ENCODE measurements at places on chromosomes 5 and 9.

GRCh38 chr9:15187589-15187988 lies 119.4 kb downstream of the TTC39B start:
- DNase-seq = no peak

DNA sequence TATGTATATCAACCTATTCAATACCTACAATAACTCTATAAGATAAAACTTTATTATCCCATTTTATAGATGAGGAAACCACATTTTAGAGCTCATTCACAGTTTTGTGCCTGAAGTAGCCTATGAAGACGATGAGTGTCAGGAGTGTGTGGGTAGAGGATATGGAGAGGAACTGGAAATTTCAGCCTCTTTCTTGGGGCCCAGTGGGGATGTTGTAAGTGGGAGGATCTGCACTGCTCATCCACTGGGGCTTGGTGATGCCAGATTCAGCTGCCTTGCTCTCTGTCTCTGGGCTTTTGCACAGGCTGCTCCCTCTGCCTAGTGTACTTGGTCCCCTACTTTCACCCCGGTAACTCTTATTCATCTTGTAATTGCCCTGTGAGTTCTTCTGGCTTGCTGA lies 194.7 kb downstream of the SREK1 start:
- DNase-seq = no peak

DNA sequence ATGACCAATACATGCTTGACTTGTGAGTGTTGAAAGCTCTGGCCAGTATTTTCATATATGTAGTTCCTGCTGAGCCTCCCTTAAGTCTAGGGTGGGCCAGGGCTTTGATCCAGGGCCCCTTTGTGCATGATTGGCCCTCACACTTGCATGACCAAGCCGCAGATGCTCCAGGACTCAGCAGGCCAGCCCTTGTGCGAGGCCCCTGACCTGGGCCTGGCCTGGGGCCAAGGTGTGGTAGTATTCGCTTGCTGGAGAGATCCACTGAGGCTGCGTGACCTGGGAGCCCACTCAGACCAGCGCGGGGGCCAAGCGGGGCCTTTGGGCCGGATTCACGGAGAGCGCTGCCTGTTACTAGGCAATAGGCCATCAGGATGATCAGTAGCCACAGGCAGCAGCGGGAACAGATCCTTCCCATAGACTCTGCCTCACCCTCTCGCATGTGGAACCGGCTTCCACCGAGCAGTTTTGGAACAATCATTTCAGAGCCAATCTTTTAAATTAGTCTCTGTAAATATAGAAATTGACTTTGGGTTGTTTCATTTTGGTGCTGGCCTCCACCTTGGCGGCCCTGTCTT lies 79.0 kb upstream of the PTCH1 start:
- no peak for DNase-seq

GRCh38 chr5:139414581-139415130 lies 10.8 kb upstream of the SPATA24 start:
- DNase-seq = no peak

DNA sequence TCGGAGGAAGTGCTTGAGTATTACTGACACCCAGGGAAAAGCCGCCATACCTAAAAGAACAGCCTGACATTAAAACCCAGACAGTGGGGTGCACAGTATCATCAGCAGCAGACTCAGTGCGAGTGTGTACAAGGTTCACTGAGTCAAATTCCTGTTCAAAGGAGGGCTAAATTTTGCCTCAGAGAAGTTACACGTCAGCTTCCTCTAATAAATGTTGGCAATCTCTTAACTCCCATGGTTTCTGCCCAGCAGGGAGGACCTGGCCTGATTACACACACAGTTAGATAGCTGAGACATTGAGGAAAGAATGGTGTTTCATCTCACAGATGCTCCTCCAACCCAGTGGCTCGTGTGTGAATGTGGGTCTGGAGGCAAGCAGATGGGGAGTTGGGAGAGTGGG lies 38.2 kb downstream of the NIPSNAP3B start:
- no peak for DNase-seq

GRCh38 chr5:105663671-105664070 lies 2007.1 kb downstream of the EFNA5 start:
- DNase-seq = no peak

- no peak for DNase-seq
Observed at GRCh38 chr5:149694007-149694406, 36.1 kb upstream of the PPARGC1B start.

- DNase-seq = no peak
Observed at GRCh38 chr5:89105836-89106235, 222.9 kb upstream of the MEF2C start.

- DNase-seq = no peak
Observed at GRCh38 chr5:43469671-43470391, 13.8 kb downstream of the TMEM267 start.

- no peak for DNase-seq
Observed at GRCh38 chr5:136676685-136677084, 311.3 kb upstream of the TRPC7 start.

- no peak for DNase-seq
Observed at GRCh38 chr5:156963125-156963524, at the start of gene TIMD4. Gene TIMD4 (minus strand): TSS chr5:156963226. CDS start chr5:156963198, 28 bp downstream.

GRCh38 chr5:40489421-40489820 lies 190.3 kb upstream of the PTGER4 start:
- DNase-seq = no peak

- DNase-seq = no peak
Observed at GRCh38 chr9:81207651-81208050, 481.7 kb downstream of the TLE1 start.

- DNase-seq = no peak
Observed at GRCh38 chr9:72979405-72980100, 26.7 kb upstream of the ALDH1A1 start.

- DNase-seq = no peak
Observed at GRCh38 chr5:178542455-178542854, 47.7 kb downstream of the COL23A1 start.

DNA sequence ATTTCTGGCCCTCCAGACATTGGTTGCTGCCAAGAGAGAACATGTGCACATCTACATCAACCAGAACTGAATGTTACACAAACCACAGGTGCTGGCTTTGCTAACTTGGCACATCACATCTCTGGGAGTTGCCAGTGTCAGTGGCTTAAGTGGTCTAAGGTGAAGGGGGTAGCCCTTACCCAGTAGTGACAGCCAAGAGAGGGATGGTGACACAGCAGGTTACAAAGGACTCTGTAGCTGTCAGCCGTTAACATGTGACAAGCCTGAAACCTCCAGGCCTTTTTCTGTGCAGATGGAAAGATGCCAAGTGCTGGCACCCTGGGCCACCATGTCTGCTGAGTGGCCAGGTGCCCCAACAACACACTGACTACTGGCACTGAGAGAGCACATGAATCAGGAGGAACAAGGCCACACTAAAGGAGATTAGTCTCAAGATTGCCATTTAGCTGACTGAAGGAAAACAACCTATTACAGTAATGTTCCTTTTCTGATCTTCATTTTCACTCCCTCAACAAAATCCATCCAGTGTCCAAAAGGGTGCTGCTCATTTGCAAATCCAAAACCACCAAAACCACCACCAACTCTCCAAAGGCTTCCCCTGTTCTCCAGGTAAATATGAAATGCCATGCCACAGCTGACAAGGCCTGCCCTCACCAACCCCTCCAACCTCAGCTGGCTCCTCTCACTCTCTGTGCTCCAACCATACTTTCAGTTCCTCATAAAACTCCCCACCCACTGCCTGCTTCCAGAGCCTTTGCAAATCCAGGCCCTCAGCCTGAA lies 20.2 kb downstream of the SIL1 start:
- no peak for DNase-seq

DNA sequence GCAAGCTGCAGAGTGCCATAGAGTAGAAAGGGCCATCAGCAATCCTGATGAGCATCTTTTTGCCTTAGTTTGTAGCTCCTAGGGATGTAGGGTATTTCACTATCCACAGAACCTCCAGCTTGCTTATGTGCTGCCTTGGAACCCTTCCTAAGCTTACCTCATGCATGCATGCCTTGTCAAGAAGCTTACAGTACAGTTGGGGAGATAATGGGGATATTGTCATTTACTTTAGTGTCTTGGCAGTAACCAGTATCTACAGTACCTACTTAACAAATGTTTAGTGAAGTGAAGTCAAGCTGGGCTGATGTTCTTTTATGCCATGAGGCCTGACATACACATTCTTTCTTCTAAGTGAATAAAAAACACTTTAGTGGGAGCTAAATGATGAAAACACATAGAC lies 164.6 kb upstream of the PPP1R2B start:
- no peak for DNase-seq

DNA sequence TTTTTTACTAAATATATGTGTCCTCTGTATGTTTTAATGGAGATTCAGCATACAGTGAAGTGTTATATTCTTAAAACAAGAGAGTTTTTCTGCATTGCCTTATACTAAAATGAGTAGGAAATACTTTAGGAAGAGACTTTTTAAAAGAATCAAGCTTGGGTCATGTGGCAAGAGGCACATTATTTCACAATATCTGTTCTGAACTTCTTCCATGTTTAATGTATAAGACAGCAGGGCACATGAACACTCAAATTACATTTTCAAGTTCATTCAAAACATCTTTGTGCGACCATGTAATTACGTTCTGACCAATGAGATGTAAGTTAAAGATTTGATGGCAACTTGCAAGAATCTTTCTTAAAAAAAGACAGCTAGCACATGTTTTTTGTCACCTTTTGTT lies 1055.9 kb downstream of the NR2F1-AS1 start:
- DNase-seq = no peak

DNA sequence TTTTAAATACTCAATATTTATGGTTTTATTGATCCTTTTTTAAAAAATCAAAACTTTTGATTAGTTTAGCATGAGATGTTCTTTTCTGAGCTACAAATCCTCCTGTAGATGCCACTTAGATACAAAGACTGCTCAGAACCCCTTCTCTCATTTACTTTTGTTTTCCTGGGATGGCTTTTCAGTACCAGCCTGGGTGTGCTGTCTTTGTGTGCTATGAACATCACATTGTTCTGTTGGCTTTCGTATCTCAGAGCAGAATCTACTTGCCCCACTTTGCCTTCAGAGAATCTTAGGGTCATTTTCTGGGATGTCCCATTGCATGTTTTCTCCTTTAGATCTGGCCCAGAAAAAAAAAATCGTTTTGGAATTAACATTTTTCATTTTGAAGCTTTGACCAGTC lies 85.9 kb downstream of the RASGRF2 start:
- DNase-seq = no peak

DNA sequence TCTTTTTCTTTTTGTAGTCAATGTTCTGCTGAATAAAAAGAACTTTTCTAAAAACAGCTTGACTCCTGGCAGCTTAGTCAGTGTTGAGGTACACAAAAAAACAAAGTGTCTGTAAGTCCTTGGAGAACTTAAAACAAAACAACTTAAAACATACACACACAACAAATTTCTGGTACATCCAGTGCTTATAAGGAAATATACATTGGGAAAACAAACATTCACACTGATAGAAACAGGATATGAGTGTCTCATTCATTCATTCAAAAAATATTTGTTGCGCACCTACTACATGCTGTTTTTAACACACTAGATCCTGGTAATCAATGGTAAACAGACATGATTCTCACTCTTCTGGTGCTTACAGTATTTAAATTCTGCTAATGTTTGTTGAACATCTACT lies 27.4 kb upstream of the MEGF9 start:
- DNase-seq = no peak

DNA sequence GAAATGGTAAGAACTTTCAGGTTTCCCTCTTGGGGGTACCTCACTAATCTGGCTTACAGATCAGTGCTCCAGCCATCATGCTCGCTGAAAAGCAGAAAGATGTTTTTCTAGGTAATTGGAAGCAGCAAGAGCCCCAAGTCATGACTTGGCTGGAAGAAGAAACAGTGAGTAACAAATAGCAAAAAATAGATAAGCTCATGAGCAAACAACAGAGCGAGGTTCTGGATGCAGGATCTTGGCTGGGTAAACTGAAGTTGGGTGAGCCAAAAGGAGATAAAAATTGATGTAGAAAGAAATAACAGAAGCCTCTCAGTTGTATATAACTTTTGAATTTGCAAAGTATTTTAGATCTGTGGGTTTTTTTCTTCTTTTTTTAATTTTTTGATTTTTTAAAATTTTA lies 110.1 kb downstream of the INSYN2B start:
- DNase-seq = no peak

DNA sequence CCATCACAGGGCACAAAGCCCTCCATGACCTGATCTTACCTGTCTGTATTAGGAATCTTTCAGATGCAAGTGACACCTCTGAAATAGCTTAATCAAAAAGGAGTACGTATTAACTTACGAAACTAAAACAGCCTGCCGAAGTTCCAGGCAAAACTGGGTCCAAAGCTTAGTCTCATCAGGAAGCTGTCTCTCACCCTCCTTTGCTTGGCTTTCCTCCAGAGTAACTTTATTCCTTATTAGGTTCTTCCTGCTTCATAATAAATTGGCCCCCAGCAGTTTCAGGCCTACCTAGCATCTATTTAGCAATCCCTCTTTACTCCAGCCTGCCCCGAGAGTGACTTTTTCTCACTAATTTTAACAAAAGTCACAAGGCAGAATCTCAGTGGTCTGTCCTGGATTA lies 58.4 kb upstream of the STK32A start:
- no peak for DNase-seq

GRCh38 chr9:117205806-117206205 lies 209.1 kb downstream of the ASTN2 start:
- no peak for DNase-seq

DNA sequence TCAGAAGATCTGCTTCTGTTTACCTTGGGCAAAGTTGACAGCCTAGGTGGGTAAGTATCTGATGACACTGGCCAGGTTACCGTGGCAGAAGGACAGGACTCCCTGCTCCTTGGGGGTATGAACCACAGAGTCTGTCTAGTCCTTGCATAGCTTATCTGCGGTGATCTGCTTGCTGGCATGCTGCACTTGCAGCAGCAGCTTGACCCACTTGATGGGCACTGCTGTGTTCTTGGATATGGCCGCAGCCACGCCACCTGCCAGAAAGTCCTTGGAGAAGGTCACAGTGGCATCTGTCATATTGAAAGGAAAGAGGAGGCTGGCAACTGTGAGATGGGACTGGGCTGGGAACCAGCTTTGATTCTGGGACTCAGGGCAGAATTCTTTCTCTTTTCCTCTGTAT lies 35.9 kb upstream of the POC5 start:
- no peak for DNase-seq

DNA sequence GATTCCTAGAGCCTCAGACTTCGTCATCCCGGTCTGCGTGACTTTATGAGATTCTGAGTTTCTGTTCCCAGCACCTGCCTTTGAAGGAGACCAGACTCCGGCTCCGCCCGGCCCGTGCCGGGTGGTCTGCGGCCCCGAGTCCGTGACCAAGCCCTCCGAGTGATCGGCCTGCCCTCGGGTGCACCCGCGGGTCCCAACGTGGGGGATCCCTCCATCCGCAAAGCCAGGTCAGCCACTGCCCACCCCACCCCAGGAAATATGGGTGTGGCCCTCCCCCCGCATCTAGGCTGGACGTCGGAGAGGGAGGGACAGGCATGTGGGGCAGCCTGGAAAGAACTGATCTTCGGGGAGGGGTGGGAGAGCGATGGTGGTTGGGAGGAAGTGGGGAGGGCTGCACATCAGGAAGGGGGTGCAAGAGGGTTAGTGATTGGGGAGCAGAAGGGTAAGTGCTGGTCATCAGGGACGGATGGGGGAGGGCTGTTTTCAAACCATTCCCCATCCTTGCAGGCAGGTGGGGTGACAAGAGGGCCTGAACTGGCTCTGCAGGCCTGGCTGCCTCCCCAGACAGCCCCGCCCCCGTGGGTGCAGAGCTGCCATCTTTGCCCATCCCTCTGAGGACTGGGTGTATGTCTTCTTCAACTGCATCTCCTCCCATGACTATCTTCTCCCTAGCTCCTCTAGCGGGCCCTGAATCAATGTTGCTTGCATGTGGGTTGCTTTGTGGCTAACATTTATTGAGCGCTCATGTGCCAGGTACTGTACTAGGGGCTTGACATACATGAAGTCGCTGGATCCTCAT lies 747 bp downstream of the LRSAM1 start:
- no peak for DNase-seq

- DNase-seq = no peak
Observed at GRCh38 chr5:36740259-36740898, 134.0 kb downstream of the SLC1A3 start.

- no peak for DNase-seq
Observed at GRCh38 chr5:171801-172331, 19.4 kb upstream of the LRRC14B start.

All from stimulated activated CD4-positive, alpha-beta T cell treated with anti-CD3 and anti-CD28 coated beads, Interleukin-1b, Interleukin-23, amount 100 ng/mL, for 24 hours (primary cell).